CD4-positive, alpha-beta T cell treated with Interleukin-12 subunit alpha and Interleukin-12 subunit beta, for 1 hour (primary cell): ENCODE measurements at places on chromosomes 4 and X.

GRCh38 chrX:135095715-135096114, 24.6 kb downstream of the ETDB start:
- no peak for DNase-seq

DNA sequence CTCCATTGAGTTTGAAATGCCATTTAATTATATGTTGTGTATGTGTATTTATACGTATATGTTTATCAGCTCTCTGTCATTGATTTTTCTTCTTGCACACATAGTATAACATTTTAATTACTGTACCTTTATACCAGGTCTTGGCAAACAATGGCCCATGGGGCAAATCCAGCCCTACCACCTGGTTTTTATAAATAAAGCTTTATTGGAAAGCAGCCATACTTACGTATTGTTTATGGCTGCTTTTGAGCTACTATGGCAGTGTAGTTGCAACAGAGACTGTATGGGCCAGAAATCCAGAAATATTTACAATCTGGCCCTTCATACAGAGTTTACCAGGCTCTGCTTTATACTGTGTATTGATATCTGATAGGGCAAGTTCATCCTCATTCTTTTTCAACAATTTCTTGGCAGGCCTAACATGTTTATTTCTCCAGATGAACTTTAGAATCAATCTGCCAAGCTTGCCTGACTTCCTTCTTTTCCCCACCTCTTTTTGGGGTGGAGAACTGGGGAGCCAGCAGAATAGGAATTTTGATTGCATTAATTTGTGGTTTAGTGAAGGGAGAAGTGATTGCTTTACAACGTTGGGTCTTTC, 15.8 kb downstream of the DCUN1D4 start:
- DNase-seq = no peak

GRCh38 chr4:112312610-112313239, 15.6 kb downstream of the ALPK1 start:
- DNase-seq = no peak

GRCh38 chr4:948936-949300, 16.7 kb downstream of the TMEM175 start:
- no peak for DNase-seq

DNA sequence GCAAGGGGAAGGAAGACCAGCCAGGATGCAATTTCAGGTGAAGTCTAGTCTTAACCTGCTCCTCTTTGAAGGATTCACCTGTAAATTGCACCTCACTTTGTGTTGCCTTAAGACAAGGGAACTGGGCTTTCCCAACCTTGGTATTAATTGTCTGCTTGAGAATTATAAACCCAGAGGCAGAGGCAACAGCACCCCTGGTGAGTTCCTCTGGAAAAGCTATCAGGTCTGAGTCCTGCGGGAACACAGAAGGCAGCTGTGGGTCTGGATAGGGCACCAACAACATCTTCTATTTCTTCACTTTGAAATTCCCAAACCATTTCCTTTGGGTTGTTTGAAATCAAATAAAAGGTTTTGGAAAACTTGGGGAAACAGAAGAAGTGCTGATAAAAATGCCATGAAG, 109.2 kb upstream of the NPY2R start:
- DNase-seq = no peak

GRCh38 chr4:78638337-78639172, 87.0 kb downstream of the ANXA3 start:
- no peak for DNase-seq

GRCh38 chr4:48970471-48970921, 15.6 kb upstream of the CWH43 start:
- no peak for DNase-seq

GRCh38 chr4:62822306-62822705, 1586.9 kb downstream of the TECRL start:
- no peak for DNase-seq

- no peak for DNase-seq
Measured at GRCh38 chrX:154072192-154072591, 25.3 kb downstream of the MECP2 start.

GRCh38 chrX:39766855-39767254, 330.9 kb downstream of the BCOR start:
- DNase-seq = no peak

GRCh38 chrX:133574716-133575115, 159.4 kb upstream of the GPC4 start:
- no peak for DNase-seq

- no peak for DNase-seq
Measured at GRCh38 chrX:31464306-31464915, 392.6 kb upstream of the FTHL17 start.

DNA sequence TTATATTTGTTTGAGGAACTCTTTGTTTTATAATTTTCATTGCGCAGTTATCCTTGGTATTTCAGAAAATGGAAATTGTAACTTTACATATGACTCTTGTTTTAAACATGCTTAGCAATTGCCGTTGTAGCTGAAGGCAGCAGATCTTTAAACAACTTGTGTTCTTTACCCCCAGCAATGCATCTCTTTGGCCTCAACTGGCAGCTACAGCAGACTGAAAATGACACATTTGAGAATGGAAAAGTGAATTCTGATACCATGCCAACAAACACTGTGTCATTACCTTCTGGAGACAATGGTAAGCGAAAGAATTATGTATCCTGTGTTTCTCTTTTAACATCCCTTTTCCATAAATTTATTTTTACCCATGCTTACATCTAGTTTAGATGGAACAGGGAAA, 263.6 kb downstream of the DCTD start:
- DNase-seq = no peak

DNA sequence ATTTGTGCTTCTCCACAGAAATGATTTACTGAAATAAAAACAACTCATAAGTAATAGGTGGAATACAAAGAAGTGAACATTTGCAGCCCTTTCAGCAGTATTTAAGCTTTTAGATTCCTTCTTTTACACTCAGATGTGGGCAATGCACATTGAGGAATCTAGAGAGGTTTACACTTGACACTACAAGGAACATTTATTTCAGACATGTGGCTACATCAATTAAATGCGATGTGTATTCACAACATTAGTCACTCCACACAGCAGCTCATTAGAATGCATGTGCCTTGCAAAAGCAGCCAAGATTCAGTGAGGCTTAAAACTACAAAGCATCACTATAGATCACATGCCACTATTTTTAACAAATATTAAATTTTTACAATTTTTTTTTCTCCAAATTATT, 480.7 kb downstream of the INPP4B start:
- no peak for DNase-seq

GRCh38 chrX:21870494-21870893, 14.7 kb downstream of the YY2 start:
- DNase-seq = no peak

GRCh38 chr4:25457053-25457715, 80.1 kb downstream of the ANAPC4 start:
- no peak for DNase-seq

GRCh38 chr4:74111306-74111975, 12.4 kb upstream of the CXCL2 start:
- no peak for DNase-seq

DNA sequence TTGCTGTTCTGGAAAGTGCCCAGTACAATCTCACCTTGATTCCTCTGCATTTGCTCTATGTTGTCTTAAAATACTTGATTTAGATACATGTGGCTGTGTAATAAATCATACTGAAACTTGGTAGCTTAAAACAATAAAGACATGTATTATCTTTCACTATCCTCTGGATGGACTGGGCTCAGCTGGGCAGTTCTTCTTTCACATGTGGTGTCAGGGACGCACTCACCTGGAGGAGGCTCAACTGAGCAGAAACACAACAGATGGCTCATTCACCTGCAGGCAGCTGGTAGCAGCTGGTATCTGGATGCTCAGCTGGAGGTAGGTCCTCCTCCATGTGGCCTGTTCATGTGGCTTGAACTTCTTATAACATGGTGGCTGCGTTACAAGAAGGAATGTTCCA, 563.8 kb upstream of the FRG1 start:
- DNase-seq = no peak

GRCh38 chr4:99361268-99361898, 8.8 kb upstream of the ADH1C start:
- DNase-seq = no peak

- DNase-seq = no peak
Measured at GRCh38 chr4:147104768-147105167, 159.1 kb upstream of the TTC29 start.

DNA sequence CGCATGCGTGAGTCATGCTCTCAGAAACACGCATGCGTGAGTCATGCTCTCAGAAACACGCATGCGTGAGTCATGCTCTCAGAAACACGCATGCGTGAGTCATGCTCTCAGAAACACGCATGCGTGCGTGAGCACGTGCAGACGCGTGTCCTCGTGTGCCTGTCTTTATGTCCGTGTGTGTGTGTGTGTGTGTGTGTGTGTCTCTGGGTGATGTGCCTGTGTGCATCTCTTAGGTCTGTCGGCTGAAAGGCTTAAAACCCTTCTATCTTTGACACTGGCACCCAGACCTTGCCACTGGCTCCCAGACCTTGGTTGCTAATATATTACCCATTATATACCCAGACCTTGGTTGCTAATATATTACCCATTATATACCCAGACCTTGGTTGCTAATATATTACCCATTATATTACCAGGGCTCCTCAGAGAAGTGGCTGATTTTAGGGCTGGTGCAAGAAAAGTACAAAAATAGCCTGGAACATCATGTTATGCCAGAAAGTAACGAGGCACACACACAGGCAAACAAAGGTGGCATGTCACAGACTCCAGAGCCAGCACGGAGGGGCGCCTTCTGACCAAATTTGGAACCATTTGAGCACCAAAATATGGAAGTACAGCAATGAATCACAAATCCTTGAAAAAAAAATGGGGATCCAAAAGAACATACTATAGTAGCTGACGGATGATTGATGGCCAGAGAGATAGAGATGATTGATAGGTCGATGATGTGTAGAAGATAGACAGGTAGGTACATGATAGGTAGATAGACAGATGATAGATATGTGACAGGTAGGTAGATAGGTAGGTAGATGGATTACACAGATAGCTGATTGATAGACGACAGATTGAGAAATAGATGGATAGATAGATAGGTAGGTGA, 19.2 kb upstream of the ADRA2C start:
- DNase-seq = no peak

DNA sequence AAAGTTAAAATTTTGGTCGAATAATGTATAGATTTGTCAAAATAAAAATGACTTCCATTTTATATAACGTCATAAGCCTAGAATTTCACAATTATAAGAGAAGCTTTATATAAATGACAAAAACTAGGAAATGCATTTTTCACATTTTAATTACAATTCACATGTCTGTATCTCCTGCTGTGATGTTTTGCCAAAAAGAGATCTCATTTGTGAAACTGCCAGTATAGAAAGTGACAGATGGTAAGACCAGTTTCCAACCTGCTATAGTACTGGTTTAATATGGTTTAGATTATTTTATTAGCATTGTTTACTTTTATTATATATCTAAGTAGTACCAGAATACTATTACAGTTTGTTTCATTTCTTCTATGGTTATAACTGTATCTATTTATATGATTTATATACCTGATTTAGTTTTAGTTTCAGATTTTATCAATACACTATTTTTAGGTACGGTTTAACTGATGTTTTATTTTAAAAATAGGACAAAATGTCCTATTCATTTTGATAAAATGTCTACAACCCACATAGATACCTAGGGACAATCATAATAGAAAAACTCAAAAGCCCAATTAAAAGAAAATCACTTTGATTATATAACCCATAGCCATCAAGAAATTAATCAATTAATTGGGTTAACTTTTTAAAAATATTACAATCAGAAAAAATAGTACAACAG, 5.4 kb upstream of the CCSER1 start:
- DNase-seq = no peak

DNA sequence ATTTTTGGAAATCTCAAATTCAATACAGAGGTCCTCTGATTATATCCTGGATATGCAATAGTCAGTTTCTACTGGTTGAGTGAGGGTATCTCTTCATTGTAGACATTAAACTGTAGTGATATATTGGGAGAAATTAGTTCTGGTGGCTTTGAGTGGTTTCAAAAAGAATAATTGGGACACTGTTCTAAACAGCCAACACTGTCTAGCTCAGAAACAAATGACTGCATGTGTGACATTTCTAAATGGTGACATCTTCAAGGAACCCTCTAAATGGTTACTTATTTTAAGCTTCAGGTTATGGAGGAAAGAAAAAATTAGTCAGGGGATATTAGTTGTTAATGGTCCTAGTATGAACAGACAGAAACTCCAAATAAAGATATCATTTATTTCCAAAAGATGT, 186.2 kb downstream of the LARP7 start:
- DNase-seq = no peak

DNA sequence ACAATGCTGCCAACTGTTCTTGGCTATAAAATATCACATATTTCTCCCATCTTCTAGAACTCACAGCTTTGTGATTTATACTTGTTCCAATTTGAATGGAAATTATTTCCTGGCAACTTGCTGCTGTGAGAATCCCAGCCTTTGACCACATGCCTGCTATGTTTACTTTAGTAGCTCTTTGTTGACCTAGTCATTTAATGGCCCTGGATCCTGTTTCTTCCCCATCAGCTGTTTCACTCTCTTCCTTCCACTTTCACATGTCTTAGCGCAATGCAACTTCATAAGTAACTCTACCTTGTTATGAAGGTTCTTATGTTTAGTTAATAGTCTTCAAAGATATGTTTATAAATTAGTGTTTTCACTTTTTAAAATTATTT, 1973.6 kb upstream of the AGA start:
- DNase-seq = no peak
